ENCODE measurements at places on chromosomes 1 and 21.

GRCh38 chr1:93716941-93717368 lies 35.3 kb upstream of the BCAR3 start:
- DNase-seq, result no peak

- no peak for DNase-seq
Observed at GRCh38 chr1:169724168-169724567, 9.7 kb downstream of the SELE start.

DNA sequence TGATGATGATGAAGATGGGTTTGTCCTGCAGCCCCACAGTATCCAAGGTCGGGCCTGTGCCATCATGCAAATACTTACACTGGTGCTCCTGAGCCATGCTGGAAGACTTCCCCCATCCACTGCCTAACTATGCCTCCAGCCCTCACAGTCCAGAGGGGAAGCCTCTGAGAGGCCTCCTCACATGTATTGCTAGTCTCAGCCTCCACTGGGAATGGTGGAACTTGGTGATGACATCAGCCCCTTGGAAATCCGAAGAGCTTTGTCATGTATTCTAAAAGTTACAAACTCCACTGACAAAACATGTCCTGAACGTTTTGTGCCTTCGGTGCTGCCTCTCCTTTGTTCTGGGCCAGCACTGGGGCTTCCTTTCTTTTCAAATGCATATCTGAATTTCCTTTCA lies 61.1 kb upstream of the DMRTB1 start:
- DNase-seq, result no peak

- DNase-seq, result no peak
Observed at GRCh38 chr1:7403265-7404045, 367.6 kb upstream of the VAMP3 start.

DNA sequence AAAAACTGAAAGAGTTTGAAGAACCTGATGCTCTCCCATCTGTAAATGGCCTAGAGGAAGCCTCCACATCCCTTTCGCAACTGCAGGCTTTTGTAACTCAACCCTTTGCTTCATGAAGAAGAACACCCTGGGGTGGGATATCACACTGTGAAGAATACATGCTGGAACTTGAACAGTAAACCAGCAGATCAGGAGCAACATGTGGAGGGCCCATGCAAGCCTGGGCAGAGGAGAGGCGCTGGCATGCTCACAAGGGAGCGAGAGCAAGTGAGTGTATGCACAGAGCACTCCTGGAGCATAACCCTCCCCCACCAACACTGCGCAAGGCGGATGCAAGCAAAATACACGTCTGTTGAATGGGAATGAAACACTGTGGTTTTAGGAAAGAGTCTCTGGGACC lies 24.6 kb upstream of the SPAG17 start:
- no peak for DNase-seq

- no peak for DNase-seq
Observed at GRCh38 chr21:45575304-45575992, 33.2 kb upstream of the SLC19A1 start.

- no peak for DNase-seq
Observed at GRCh38 chr1:204714861-204715511, 29.4 kb upstream of the LRRN2 start.

DNA sequence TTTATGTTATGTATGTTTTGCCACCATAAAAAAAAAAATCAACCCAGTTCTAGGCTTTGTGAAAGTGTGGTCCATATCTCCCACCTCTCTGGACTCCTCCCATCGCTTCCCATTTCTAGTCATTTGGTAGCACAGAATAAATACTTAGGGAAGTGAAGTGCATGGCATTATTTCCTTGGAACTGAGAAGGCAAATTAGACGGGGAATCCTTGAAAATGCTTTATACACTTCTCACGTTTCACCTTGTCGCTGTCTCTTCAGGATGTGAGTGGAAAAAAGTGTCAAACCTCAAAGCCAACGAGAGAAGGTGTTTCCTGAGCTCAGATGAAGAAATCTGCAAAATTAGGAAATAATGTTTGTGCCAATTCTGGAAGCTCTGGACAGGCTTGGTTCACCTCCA lies 209.9 kb downstream of the ATG4C start:
- DNase-seq, result no peak

- no peak for DNase-seq
Observed at GRCh38 chr21:31045841-31046240, 7.6 kb upstream of the KRTAP19-8 start.

- no peak for DNase-seq
Observed at GRCh38 chr1:156245451-156246232, 2.2 kb downstream of the PAQR6 start.

DNA sequence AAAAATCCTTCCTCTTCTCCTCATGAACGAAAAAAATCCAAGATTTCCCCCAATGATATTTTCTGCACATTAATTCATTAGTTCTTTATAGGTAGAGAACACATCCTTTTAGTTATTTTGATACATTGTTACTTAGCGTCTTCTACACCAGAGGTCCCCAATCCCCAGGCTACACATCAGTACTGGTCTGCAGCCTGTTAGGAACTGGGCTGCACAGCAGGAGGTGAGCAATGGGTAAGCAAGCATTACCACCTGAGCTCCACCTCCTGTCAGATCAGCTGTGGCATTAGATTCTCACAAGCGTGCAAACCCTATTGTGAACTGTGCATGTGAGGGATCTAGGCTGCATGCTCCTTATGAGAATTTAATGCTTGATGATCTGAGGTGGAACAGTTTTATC lies 13.0 kb downstream of the EXTL2 start:
- no peak for DNase-seq

DNA sequence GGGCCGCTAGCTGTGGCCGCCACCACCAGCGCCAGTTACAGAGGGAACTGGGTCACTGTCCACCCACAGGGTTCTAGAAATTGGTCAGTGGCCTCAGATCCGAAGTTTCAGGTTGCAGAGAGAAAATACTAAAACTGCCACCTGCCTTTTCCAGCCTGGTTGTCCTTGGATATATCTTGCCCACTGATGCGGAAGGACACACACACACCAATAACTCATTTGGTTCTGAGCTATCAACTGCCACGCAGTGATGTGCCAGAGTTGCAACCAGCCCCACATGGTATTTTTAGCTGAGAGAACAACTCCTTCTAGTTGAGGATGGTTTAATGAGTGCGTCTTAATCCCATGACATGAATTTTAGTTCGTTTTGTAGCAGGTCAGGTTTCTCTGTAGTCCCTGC lies 68.1 kb downstream of the SH3BGR start:
- DNase-seq, result no peak

DNA sequence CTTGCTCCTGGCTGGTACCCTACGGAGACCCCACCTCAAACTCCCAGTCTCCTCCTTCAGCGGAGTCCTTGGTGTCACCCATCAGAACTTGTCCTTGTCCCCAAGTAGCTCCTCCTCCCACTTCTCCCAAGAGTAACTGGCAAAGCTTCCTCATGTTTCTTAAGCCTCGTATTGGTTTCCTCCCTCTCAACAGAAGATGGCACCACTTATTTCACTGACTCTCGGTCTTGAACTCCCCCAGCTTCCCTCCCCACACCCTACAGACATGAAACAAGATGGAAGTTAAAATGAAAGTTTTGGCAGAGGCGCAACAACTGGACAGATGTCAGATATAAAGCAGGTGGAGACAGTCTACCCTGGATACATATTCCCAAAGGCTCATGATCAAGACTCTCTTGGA lies 13.4 kb downstream of the RAB7B start:
- DNase-seq, result no peak

GRCh38 chr1:203506858-203507626 lies 13.1 kb downstream of the OPTC start:
- DNase-seq, result no peak

- DNase-seq, result no peak
Observed at GRCh38 chr1:98921817-98922216, 82.8 kb downstream of the PLPPR5 start.

DNA sequence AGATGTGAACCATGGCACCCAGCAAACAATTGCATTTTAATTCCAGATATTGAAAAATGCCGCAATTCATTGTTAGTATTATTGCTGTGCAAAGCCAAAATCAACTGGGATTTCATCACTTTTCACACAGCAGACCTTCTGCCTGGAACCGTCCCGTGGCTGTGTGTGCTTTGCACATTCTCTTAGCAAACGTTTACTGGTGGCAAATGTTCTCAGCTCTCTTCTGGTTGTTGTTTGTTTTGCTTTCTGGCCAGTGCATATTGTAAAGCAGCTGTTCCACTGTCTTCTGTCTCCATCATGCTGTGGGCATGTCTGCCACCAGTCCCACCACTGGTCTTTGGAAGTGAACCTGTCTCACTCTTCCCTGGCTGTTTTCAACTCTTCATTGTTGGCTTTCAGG lies 19.8 kb upstream of the TTLL10 start:
- DNase-seq, result no peak

DNA sequence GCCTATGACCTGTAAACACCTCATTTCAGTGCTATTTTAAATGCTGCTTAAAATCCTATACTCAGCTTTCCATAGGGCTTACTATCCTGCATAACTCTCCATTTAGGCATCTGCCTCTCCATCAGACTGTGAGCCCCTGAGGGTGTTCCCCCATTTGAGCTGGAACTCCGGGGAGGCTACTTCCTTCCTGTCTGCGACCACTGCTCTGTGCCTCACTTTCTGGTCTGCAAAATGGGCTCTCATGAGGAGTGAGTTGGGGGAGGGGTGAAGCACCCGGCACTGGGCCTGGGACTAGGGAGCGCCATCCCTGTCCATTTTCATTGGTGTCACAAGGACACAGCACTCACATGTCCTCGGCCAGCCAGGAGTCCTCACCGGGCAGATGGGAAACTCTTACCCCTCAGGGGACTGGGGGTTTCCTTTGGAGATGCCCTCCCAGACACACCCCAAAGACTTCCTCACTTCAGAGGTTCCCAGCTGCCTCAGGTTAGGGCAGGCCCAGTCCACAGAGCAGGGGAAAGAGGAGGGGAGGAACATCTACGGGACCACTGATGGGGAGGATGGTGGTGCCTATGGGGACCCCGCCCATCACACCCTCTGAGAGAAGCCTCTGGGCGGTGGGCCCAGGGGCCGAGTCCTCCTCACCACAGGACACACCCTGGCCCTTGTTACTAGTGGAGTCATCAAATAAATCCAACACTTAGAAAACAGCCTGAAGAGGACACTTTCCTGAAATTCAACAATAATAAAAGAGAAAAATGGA lies 134.9 kb downstream of the MATN1 start:
- no peak for DNase-seq

DNA sequence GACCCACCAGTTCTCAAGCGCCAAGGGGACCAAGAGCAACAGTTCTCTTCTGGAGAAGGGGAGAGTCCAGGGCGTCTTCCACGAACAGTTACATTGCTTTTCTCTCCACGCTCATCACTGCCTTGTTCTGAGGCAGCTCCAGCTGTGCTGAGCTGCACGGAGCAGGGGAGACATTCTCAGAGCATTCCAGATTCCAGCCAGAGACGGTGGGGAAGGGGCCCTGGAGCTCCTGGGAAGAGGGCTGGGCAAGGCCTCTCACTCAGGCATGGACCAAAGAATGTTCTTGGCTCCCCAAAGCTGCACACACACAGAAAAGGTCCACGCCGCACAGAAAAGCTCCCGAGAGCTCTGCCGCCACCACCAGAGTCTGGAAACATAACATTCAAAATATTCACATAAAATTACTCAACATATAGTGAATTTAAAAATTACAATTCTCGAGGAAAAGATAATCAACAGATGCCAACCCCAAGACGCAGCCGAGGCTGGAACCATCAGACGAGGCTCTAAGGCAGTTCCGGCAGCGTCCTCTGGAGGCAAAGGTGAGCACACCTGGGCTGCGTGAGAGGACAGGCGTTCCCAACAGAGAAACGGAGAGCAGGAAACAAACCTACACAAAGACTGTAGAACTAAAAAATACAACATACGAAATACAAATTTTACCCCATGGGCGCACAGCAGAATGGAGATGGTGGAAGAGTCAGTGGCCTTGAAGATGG lies 40.5 kb downstream of the UBE2G2 start:
- no peak for DNase-seq

DNA sequence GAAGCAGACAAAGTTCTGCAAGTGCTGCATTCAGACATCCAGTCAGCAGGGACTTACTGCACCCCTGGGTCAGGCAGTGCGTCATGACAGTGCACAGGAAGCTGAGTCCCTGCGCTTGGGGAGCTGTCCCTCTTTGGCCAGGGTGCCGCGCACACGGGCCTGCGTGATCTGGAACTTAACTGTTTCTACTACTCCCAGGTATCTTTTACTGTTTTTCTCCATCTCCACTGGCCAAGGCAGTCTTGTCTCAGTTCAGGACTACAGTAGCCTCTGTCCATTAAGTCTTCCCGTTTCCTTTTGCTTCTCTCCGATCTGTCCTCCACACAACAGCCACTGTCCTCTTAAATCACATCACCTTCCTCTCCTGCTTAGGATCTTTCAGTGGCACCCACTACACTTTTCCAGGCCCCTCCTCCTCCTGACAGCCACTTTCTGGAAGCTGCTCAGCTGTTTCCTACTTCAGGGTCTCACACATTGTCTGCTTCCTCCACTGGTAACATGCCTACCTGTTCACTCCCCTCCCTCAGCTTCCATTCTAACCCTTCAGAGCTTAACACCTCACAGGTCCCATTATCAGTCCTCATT lies 15.9 kb downstream of the ERRFI1 start:
- no peak for DNase-seq

GRCh38 chr1:89023026-89023425 lies 360 bp upstream of the GBP3 start:
- no peak for DNase-seq

GRCh38 chr1:93384656-93385055 lies 38.9 kb downstream of the DR1 start:
- no peak for DNase-seq

DNA sequence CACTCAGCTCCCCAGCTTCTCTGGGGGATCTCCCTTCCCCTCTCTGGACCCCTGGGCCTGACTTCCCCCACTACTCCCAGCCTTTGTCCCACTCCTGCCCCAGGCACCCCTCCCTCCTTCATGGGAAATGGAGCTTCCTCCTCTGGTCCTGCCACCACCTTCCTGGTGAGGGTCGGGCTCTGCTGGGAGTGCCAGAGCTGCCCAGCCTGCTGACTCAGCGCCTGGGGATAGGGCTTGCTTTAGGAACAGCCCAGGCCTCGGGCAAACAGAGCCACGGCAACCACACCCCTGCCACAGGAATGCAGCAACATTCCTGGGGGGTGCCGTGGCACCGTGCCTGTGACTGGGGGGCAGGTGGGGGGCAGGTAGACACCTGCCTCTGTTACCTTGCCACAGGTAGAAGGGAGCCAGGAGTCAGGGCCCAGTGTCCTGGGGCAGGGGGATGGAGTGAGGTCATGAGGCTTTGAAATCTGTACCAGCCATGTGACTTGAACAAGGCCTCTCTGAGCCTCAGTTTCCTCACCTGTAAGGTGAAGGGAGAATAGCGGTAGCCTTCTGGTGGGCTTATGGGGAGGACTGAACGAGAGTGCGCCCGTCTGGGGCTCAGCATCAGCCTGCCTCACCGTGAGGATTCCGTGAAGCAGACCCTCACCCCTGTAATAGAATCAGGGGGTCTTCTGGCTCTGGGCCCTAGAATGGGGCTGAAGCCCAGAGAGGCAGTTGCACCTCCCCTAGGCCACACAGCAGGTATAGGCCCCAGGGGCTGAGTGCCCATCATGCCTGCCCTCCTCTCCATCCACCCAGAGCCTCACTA lies 17.8 kb upstream of the EPHA2 start:
- no peak for DNase-seq

DNA sequence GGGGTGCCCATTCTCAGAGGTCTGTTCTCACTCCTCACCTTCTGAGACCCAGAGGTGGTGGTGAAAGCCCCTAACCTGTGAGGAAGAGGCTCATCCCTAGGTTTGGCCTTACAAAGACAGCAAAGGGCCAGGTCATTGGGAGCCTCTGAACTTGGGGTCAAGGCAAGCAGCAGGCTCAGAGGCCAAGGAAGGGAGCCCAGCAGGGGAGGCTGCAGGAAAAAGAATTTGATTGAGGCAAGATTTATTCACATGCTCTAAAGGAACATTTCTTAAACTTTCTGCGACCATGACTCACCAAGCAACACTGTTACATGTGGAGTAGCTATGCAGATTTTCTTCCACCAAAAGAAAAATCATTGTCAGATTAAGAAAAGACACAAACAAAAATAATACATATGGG lies 132.5 kb upstream of the SYT6 start:
- no peak for DNase-seq
